ENCODE measurements at places on chromosomes 16 and 17.

- no peak for DNase-seq
Measured at GRCh38 chr16:16019488-16019887, 70.1 kb downstream of the ABCC1 start.

- no peak for DNase-seq
Measured at GRCh38 chr16:69941251-69942098, 9.7 kb upstream of the CLEC18A start.

GRCh38 chr16:67723151-67723910 lies 4.2 kb upstream of the GFOD2 start:
- no peak for DNase-seq

- no peak for DNase-seq
Measured at GRCh38 chr17:1590029-1590746, 27.6 kb upstream of the PITPNA start.

- DNase-seq, result no peak
Measured at GRCh38 chr17:48543854-48544348, 1.0 kb downstream of the HOXB2 start.

DNA sequence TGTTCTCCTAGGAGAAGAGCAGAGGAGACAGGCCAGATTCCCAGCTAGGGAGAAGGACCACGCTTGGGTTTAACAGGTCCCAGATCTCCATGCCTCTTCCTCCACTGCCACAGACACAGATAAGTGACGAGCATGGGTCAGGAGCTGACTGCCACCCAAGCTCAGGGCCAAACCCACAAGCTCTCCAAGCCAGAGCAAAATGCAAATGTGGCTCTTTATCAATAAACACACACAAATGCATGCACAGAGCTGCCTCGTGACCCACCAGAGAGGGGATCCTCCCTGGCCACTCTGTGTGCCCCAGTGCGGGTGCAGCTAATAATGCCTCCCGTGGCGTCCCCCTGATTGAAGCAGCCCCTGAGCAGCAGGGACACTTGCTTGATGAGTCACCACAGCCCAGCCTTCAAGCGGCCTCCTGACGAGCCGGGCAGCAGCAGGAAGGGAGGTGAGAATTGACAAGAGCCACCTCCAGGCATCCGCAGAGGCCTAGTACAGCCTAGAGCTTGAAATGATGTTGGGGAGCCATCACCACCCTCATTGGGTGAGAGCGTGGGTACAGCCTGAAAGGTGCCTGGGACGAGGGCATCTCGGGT lies 143.9 kb downstream of the CCDC182 start:
- DNase-seq, result no peak

DNA sequence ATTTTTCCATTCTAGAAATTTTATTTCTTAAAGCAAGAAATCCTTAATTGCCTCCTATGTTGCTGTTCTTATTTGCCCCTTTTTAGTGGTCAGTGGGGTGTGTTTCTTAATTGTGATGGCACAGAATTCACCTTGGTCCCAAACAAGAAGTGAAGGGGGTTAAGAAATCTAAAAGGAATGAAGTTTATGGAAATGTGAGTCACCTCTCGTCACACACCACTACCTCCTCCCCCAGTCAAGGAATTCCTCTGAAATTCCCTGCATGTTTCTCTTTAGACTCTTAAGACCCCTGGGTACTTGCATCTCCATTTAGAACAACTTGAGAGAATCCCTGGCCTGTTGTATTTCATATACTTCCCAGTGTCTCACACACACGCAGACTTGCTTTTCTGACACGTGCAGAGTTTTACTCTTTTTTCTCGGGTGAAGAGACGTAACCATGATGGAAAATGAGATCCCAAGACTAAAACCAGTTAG lies 247.4 kb downstream of the PRKCA start:
- DNase-seq, result no peak

GRCh38 chr17:46944931-46945330 lies 22.0 kb downstream of the GOSR2 start:
- DNase-seq, result no peak

GRCh38 chr17:58528443-58528842 lies 14.0 kb upstream of the MTMR4 start:
- no peak for DNase-seq

GRCh38 chr17:45334231-45334630 lies 17.4 kb upstream of the MAP3K14 start:
- DNase-seq, result no peak

GRCh38 chr17:79847698-79848369 lies 8.6 kb upstream of the CBX4 start:
- no peak for DNase-seq

DNA sequence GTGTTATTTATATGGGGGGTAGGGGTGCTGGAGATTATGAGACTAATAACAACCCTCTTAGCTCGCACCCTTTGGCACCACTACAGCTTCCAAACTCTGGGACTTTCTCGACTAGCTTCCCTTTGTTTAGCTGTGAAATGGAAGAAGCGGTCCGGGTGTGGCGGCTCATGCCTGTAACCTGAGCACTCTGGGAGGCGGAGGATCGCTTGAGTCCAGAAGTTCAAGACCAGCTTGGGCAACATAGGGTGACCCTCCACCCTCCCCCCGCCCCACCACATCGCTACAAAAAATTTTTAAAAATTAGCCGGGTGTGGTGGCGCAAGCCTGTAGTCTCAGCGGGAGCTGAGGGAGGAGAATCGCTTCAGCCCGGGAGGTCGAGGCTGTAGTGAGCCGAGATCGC lies 814 bp upstream of the CDH3 start:
- DNase-seq, result no peak

GRCh38 chr17:41167561-41167960 lies 460 bp downstream of the KRTAP4-3 start:
- DNase-seq, result no peak

GRCh38 chr17:73637866-73638265 lies 6.4 kb downstream of the SDK2 start:
- DNase-seq, result no peak

DNA sequence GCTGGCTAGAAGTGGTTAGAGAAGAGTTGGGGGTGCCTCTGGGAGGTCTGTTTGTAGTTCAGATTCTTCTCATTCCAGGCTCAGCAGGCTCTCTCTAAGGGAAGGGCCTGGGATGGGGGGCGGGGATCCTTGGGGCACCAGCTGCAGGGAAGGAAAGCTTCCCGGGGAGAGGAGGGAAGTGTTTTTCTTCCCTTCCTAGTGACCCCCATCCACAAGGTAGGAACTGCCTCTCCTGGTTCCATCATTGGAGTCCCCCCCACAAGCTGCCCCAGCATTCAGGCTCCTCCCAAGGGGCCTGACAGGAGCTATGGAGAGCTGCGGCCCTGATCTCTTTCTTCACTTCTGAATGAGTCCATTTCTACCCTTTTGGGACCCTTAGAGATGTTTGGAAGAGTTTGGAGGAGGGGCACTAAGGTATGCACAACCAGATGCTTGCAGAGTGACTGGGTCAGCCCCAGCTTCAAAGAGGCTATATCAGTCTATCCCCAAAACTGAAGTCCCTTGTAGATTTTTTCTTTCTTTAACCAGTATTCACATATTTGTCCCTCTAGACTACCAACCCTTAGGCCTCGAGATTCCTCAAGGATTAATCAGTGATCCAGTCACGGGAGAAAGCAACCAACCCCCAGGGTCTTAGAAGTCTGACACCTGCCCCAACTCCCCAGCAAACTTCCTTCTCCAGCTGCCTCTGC lies 13.9 kb upstream of the FZD2 start:
- DNase-seq, result no peak

- no peak for DNase-seq
Measured at GRCh38 chr16:72291121-72291520, 119.2 kb upstream of the PMFBP1 start.

DNA sequence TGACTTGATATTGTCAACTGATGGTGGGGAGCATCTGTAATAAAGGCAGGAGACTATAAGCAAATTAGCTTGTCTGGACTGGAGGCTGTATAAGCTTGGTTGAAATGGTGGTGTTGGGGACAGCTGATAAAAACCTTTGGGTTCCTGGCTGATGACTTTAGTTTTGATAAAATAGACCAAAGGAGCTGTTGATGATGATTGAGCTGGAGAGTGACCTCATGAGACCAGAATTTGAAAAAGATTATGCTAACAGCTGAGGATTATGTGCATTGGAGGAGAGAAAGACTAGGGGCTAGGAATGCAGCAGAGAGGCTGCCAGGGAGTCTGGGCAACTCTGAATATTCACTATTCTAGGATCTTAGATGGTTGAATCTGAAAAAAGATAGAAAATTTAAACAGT lies 8.7 kb upstream of the CDC27 start:
- DNase-seq, result no peak

DNA sequence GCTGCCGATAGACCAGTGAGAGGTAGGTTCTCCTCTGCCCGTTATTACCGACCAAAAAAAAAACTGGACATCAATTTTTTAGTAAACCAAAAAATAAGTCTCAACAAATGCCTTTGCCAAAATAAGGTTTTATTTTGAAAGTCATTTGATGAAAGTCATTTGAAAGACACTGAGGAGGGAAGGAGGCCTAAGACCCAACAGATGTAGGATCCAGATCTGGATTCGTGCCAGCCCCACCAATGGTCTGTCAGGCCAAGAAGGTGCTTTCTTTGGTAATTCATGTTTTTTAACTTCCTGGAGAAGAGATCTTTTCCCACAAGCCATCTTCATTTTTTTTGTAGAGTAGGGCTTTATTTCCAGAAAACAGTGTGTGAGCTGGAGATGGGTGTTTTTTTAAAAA lies 18.1 kb downstream of the NTAN1 start:
- no peak for DNase-seq

GRCh38 chr17:61583242-61583641 lies 7.8 kb downstream of the NACA2 start:
- no peak for DNase-seq

GRCh38 chr17:81557276-81558114 lies 5.3 kb upstream of the FAAP100 start:
- no peak for DNase-seq
